CD4-positive, alpha-beta T cell treated with Interleukin-21 for 1 hour (primary cell): ENCODE measurements at places on chromosomes 3 and 15.

- DNase-seq: no peak
These were observed 11.4 kb upstream of the IGDCC3 start for GRCh38 chr15:65389226-65389625.

DNA sequence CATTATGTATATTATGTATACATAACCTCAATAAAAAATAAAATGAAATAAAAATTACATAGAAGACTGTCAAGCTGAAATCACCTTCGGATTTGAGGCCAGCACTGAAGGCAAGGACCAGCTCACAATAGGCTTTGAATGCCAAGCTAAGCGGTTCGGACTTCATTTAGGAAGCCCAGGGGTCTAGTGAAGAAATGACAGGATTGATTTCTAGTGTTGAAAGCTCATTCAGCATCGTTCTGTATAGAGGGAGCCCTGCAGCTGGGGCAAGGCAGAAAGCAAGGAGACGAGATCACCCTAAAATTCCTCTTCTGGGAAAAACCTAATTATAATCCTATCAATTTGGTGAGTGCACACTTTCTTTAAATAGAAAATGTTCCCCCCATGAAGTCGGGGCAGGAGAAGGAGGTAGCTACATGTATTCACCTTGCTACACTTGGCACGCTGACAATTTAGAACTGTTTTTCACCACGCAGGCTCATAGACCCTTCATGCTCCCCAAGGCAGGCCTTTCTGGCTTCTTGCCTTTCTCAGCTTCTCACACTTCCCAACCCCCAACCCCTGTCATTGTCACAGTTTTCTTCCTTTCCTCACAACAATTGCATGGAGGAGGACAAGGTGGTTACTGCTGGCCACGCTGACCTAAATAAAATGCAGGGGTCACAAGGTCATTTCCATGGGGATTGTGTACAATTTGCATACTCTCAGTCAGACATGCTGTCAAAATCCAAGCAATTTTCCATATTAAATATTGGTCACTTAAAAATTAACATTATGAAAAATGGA is 44.4 kb upstream of the SSR3 start:
- DNase-seq: no peak

DNA sequence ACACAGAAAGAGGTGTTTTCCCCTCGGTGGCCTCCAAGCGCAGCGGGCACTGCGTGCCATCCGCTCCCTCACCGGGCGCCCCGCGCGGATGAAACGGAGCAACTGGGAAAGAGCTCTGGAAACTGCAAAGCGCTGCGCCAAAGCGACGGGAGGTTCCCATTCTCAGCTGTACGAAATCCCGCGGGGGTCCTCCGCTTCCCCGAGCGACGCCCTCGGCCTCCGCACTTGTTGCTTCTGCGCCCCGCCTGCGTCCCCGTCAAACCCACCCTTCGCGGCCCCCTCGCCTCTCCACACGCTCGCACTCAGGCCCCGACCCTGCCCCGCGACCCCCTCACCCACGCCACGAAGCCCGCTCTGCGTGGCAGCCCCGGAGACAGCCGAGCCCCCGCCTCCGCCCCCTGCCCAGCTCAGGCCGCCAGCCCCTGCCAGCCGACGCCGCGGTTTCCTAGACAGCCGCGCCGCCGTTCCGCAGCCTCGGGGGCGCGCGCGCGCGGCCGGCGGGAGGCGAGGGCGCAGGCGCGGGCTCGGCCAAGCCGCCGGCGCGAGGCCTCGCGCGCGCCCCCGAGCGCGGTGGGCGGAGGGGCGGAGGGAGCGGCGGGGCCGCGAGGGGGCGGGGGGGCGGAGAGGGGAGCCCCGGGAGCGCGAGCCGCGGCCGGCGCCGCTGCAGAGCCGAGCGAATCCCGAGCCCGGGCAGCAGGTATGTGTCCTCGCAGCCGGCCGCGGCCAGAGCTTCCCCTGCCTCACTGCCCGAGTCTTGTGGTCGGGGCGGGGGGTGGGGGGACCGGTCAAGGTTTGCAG is at the start of gene TMEM266:
TSS of gene TMEM266 (plus strand) at position 666 of the 798 bp plus-strand sequence. CDS start 74,279 bp downstream, outside the sequence.
- peak; percentile 19 for DNase-seq

GRCh38 chr15:90648137-90649070 is 68.7 kb upstream of the BLM start:
- peak; percentile 77 for DNase-seq

- no peak for DNase-seq
These were observed 388.1 kb upstream of the ROBO2 start for GRCh38 chr3:76651784-76652183.

GRCh38 chr3:127221037-127221436 is 28.1 kb downstream of the PRR23E start:
- DNase-seq: no peak

GRCh38 chr3:57559526-57559925 is 3.5 kb downstream of the PDE12 start:
- no peak for DNase-seq
